HFFc6 (cell line): ENCODE measurements at places on chromosomes 5 and 9. TPM values are rescaled to one million over a fixed set of nuclear protein-coding genes. Genes with fewer than 3 reads are reported as not detected.

- no peak for DNase-seq
- no peak overlapping the region for H3K27ac ChIP-seq
Observed at GRCh38 chr5:138676556-138677193, 76.5 kb upstream of the CTNNA1 start.

DNA sequence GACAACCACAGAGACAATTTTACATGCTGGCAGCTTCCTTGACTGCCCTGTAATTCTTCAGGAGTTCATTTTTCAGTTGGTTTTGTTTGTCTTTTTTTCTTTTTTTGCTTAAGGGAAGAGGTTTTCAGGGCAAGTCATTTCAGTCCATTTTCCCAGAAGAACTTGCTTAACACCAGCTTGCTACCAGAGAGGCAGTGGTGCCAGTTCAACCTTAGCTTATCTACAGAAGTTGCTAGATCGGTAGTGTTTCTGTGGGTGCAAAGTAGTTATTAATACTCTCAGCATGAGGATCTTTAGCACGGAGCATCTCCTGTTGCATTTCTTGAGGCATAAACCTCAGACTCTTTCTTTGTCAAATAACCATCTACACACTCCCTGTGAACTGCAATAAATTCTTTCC lies 1.1 kb downstream of the SPEF2 start:
- no peaks in the 10 kb centered on the region for H3K36me3 ChIP-seq
- H3K27me3 ChIP-seq, result no peaks in the 10 kb centered on the region
- peak overlapping the region; percentile 97 for H3K4me3 ChIP-seq
- DNase-seq, result no peak

DNA sequence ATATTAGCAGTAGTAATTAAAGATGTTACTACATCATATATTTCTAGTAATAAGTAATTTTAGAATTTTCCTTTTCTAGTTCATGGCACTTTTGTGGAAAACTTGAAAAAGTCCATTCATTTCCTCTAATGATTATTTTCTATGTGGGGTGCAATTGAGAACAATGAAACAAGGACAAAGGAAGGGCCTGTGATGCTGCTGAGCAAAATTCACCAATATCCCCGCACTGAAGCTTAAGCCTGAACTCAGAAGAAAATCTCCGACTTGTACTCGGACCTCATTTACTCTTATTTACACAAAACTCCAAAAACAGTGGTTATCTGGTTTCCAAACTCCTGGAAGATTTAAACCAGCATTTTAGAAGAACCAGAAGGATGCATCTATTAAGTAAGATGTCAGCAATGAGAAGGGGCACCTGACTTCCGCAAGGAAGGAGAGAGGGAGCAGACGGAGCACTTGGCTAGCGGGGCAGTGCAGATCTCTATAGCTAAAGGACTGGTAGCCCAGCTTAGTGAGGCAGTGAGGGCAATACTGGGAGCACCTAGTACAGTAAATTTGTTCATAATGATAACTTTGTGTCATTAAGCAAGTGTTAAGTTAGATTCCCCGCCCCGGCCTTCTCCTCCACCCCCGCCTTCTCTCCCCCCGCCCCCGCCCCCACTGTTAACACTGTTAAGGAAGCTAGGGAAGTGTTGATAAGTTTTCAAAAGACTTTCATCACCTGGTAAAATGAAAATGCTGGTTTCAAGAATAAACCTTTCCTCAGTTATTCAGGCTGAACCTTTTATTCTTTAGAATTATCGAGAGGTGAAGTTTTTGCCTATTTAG lies 123.3 kb downstream of the ZSWIM6 start:
- H3K4me3 ChIP-seq, result no peak overlapping the region; the same call in 1 of the 2 replicates
- H3K27me3 ChIP-seq, result no peaks in the 10 kb centered on the region
- H3K27ac ChIP-seq, result no peak overlapping the region
- no peak for DNase-seq
- H3K36me3 ChIP-seq, result no peaks in the 10 kb centered on the region

GRCh38 chr5:56549096-56549886 lies 266.1 kb upstream of the MAP3K1 start:
- H3K36me3 ChIP-seq, result no peaks in the 10 kb centered on the region
- no peak overlapping the region for H3K4me3 ChIP-seq
- H3K27ac ChIP-seq, result no peak overlapping the region
- no peak for DNase-seq
- peaks cover 11% of the 10 kb centered on the region for H3K27me3 ChIP-seq
- no peaks in the 10 kb centered on the region for H3K4me1 ChIP-seq

DNA sequence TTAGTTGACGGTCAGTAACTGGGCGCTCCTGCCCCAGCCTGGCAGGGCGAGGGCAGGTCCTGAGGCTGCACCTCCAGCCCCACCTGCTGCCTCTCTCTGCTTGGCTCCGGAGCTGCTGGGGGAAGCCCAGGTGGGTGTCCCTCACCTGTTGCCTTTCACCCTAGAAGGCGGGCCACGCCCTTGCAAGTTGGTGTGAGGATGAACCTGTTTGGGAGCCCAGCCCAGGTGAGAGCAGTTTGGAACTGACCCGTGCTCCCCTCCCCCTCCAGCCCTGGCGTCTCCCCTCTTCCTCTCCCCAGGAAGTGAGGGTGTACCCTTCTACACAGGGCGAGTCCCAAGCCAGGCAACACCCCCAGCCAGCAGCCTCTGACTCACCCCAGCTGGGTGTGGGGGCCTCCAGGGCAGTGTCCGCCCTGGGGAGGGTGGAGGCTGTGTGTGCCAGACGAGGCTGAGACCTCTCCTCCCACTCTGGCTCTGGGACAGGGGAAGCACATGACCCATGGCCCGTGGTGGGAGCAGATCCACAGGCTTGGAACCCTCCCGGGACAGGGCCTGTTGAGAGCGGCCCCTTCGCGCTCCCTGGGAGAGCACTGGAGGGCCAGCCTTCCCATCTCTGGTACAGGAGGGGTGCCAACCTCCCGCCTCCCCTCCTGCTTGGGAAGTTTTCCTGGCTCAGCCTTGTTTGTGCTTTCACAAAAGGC lies 10.4 kb downstream of the LRRC8A start:
- no peaks in the 10 kb centered on the region; the same call in none of the 2 replicates for H3K27me3 ChIP-seq
- peak; percentile 74 for DNase-seq
- H3K4me1 ChIP-seq, result peaks cover 40% of the 10 kb centered on the region
- peaks cover 20% of the 10 kb centered on the region for H3K36me3 ChIP-seq
- H3K4me3 ChIP-seq, result no peak overlapping the region

- no peak overlapping the region for H3K4me3 ChIP-seq
- no peak overlapping the region for H3K27ac ChIP-seq
- H3K27me3 ChIP-seq, result no peaks in the 10 kb centered on the region
- H3K4me1 ChIP-seq, result peaks cover 46% of the 10 kb centered on the region
Observed at GRCh38 chr5:39451276-39451941, 26.6 kb upstream of the DAB2 start.

DNA sequence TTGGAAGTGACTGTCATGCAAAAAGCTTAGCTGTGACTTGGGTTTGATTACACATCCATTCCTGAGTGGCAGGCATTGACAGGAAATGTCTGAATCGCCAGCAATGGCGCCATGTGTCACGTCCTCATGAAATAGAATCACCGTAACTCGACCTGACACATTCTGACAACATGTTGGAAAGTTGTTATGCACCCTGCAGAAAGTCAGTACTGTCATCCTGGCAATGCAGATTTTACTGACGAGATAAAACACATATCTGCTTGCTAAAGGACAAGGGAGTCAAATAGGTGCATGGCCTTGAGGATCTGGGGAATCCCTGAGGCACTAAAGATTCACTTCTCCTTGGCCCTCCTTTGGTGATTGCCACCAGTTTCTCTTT lies 344.2 kb downstream of the SPATA31D1 start:
- H3K36me3 ChIP-seq, result no peaks in the 10 kb centered on the region
- H3K4me3 ChIP-seq, result peak overlapping the region; percentile 68; the same call in 1 of the 2 replicates

GRCh38 chr9:105023788-105024187 lies 95.8 kb upstream of the ABCA1 start:
- no peak overlapping the region for H3K4me3 ChIP-seq
- no peak overlapping the region for H3K27ac ChIP-seq
- no peak for DNase-seq

GRCh38 chr9:16316456-16316855 lies 554.0 kb downstream of the BNC2 start:
- no peak for DNase-seq
- H3K27ac ChIP-seq, result no peak overlapping the region
- H3K4me1 ChIP-seq, result peaks cover 7% of the 10 kb centered on the region
- peaks cover 9% of the 10 kb centered on the region for H3K27me3 ChIP-seq
- no peaks in the 10 kb centered on the region for H3K36me3 ChIP-seq
- H3K4me3 ChIP-seq, result no peak overlapping the region

GRCh38 chr5:172645271-172646055 lies 4.4 kb downstream of the NEURL1B start:
- no peak for DNase-seq
- no peaks in the 10 kb centered on the region; the same call in none of the 2 replicates for H3K36me3 ChIP-seq
- no peak overlapping the region for H3K27ac ChIP-seq
- no peak overlapping the region for H3K4me3 ChIP-seq

GRCh38 chr5:172503925-172504700 lies 49.8 kb upstream of the SH3PXD2B start:
- no peak overlapping the region for H3K4me3 ChIP-seq
- H3K27me3 ChIP-seq, result peaks cover 51% of the 10 kb centered on the region
- H3K4me1 ChIP-seq, result no peaks in the 10 kb centered on the region
- no peaks in the 10 kb centered on the region for H3K36me3 ChIP-seq

FCN1 gene
- not detected in 3 replicates for total RNA-seq

EIF4E1B gene
- not detected in 3 replicates for total RNA-seq

CNTFR gene
- not detected in 3 replicates for total RNA-seq

LMNB1 gene
- total RNA-seq, result 25.8 to 53.1 TPM (median 44.1 TPM) in 3 replicates

FOXD1 gene
- total RNA-seq, result 39.8 and 42.7 TPM in 2 replicates

SLC36A2 gene
- not detected in 3 replicates for total RNA-seq

NFX1 gene
- total RNA-seq, result 26.3 to 27.8 TPM (median 26.9 TPM) in 3 replicates
